ENCODE measurements at places on chromosomes 4 and X. TPM values are rescaled to one million over a fixed set of nuclear protein-coding genes. Genes with fewer than 3 reads are reported as not detected.

The PCDH19 gene
- total RNA-seq = 25.7 TPM

The AMELX gene
- total RNA-seq = not detected

The ATOH1 gene
- total RNA-seq = not detected

The CYSLTR1 gene
- 1.2 TPM for total RNA-seq

The NLRP2B gene
- total RNA-seq = 0.16 TPM

The RGS12 gene
- 68.8 TPM for total RNA-seq

The CENPVL2 gene
- total RNA-seq = 1.7 TPM

The GAB3 gene
- 1.4 TPM for total RNA-seq

The MAGEB17 gene
- 0.16 TPM for total RNA-seq

The CCKAR gene
- total RNA-seq = not detected

The CXorf49 gene
- not detected for total RNA-seq

The CT45A2 gene
- total RNA-seq = not detected

The MAGEC2 gene
- not detected for total RNA-seq

The MAGEB2 gene
- total RNA-seq = not detected

The CCNQ gene
- total RNA-seq = 17.3 TPM

The SLC25A14 gene
- 20.0 TPM for total RNA-seq

The ERVMER34-1 gene
- total RNA-seq = 1.9 TPM

The COX7B2 gene
- not detected for total RNA-seq

The SSX2B gene
- total RNA-seq = not detected

The SGMS2 gene
- 0.94 TPM for total RNA-seq

The IGSF1 gene
- total RNA-seq = 0.78 TPM

The CT47B1 gene
- not detected for total RNA-seq

The PRRG3 gene
- 7.2 TPM for total RNA-seq

The UGT2B11 gene
- total RNA-seq = not detected

The ETDA gene
- not detected for total RNA-seq

The VCX2 gene
- total RNA-seq = not detected

The PPP1R2C gene
- not detected for total RNA-seq

The NIPAL1 gene
- total RNA-seq = 0.94 TPM

The MSMO1 gene
- 482 TPM for total RNA-seq

The HOPX gene
- total RNA-seq = 79.2 TPM
